H1 (cell line): ENCODE measurements at places on chromosomes 3 and 15. TPM values are rescaled to one million over a fixed set of nuclear protein-coding genes. Genes with fewer than 3 reads are reported as not detected.

GRCh38 chr3:71271596-71271995, 311.9 kb downstream of the FOXP1 start:
- DNase-seq: no peak

Gene PRRT3
- total RNA-seq: 8.4 and 9.2 TPM in 2 replicates

DNA sequence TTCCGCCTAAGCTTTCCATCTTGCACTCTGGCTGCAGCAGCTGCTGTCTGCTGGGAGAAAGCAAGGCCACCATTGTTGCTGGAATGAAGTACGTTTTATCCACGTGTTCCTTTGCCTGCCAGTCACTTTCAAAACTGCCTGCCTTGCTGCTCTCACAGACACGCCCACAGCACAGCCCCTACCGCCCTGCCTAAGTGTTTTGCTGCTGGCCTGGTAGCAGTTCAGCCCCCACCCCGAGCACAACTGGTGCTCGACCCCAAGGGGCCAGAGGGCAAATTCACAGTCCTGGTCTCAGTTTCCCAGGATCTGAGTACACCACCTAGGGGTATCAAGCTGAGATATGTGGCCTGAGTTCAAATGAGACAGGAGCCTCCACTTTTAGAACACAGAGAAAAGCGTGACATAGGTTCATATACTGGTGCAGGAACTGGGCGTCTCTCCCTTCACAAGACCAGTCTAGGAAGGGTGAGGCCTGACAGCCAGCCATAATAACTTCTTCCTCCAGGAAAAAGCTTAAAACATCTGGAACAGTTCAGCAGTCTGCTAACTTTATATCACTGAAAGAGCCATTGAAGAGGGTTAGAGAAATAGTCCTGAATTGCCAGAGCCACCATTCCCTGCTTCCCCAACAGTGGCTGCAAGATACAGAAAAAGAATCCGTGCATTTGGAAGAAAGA, 1012.3 kb downstream of the ZPLD1 start:
- no peak for DNase-seq

GRCh38 chr15:25180606-25181292, 226.0 kb downstream of the SNRPN start:
- no peak for DNase-seq

DNA sequence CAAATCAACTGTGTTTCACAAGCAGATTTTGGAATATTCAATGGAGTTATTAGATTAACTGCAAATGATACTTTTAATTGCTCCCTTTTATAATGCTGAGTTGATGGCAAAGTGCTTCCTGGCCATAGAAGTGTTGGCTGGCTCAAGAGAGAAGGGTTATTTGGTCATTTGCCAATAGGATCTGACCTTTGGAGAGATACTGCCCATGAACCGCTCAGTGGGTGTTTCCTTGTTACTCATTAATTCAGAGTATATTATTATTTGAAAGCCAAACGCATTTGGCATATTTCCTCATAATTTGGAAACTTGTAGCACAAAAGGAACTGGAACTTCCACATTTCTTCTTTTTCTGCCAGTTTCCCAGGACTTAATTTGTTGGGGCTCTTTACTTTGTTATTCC, 234.7 kb downstream of the CDIN1 start:
- no peak for DNase-seq

DNA sequence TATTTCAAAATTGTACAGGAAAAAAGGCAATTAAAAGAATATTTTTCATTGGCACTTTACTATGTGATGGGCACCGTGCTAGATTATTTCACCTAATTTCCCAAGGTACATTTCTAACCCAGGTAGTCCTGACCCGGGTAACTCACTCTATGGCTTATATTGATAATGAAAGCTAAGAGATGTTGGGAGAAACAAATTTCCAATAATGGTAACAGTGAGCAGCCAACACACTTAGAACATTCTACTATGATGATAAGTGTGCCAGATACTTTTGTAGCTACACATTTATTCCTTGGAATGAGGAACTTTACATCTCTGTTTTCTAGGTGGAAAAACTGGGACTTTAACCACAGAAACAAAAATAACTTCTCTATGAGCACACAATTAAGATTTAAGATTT, 7.5 kb downstream of the CCNL1 start:
- no peak for DNase-seq

Gene KLHL6
- not detected in 2 replicates for total RNA-seq

- DNase-seq: no peak
Observed at GRCh38 chr15:95017666-95018328, 786.4 kb downstream of the MCTP2 start.
